ENCODE measurements at places on chromosomes 3 and 15.

GRCh38 chr15:98842192-98842972, 165.2 kb downstream of the PGPEP1L start:
- no peak for DNase-seq

GRCh38 chr3:146496251-146496650, 26.9 kb upstream of the PLSCR2 start:
- no peak for DNase-seq

GRCh38 chr15:99981191-99981647, 248.0 kb upstream of the LYSMD4 start:
- no peak for DNase-seq

DNA sequence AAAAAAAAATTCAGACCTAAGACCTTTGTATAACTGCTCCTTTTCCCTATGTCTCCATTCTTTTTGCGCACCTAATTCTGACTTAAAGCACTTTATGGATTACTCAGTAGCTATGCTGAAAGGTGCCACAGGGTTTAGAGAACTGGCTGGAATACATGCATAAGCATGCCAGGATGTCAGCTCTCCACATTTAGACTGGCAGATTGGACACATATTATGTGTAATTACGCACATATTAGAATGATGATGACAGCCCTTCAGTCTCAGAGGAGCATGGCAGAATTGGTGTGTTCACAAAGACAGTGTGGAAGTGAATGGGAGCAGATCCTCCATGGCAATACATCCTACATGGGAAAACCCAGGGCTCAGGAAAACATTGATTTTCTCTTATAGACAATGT, 108.1 kb upstream of the LSAMP start:
- no peak for DNase-seq

- DNase-seq: no peak
Measured at GRCh38 chr3:15578289-15578867, 23.0 kb downstream of the HACL1 start.

GRCh38 chr15:63030101-63030551, 12.4 kb upstream of the TPM1 start:
- DNase-seq: peak; percentile 62

- peak; percentile 5 for DNase-seq
Measured at GRCh38 chr3:37712918-37713817, 148.5 kb upstream of the CTDSPL start.

GRCh38 chr15:90596943-90597342, 67.2 kb downstream of the CRTC3 start:
- no peak for DNase-seq

DNA sequence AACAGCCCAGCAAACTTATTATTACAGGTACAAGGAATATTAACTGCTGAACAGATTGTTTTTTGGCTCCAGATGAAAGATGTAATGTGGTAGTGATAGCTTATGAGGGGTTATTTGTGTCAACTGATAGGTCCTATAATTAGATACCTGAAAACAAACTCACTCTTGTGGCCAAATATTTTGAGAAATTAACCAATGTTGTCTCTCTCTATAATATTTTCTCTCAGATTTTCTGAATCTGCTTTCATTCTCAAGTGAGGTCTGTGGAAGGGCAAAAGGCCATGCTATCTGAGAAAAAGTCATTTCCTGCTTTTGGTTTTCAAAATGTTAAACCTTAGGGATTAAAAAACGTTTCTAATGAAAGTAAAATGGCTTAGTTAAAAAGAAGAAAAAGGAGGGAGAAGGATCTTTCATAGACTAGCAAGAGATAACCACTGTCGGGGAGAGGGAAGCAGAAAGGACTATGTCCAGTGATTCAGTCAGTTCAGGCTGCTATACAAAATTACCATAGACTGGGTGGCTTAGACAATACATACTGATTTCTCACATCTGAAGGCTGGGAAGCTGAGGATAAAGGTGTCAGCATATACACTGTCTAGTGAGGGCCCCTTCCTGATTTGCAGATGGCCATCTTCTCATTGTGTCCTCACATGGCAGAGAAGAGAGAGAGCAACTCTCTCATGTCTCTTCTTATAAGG, 277.5 kb upstream of the P2RY1 start:
- DNase-seq: no peak

DNA sequence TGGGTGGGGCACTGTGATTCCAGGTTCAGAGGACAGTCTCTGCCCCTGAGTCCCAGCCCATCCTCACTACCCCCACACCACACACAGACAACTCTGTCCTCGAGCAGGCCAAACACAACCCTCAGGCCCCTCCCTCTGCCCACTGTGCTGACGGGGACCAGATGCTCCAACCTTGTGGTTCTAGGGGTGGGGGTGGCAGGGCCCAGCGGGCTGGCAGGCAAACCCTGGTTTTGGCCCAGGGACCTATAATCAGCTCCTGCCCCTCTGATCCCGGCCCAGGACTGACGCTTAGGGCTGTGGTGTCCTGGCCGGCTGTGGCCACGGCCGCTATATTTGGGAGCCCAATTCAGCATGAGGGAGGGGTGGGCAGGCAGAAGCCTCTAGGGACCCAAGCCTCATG, 5.0 kb upstream of the MYL3 start:
- DNase-seq: no peak

DNA sequence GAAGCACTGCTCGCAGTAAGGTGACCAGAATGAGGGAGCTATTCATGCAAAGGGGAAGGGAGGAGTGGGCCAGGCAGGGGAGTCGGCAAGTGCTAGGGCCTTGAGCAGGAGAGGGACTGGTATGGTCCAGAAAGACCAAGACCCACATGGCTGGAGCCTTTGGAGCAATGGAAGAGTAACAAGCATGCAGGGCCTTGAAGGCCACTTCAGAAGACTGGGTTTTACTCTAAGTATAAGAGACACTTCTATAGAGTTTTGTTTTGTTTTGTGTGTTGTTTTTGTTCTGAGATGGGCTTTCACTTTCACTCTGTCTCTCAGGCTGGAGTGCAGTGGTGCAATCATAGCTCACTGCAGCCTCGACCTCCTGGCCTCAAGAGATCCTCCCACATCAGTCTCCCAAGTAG, 42.0 kb downstream of the BFSP2 start:
- DNase-seq: peak; percentile 32

GRCh38 chr3:37217098-37217849, 42.9 kb upstream of the LRRFIP2 start:
- DNase-seq: no peak

GRCh38 chr15:57217778-57218598, 158.3 kb upstream of the CGNL1 start:
- DNase-seq: peak; percentile 51

DNA sequence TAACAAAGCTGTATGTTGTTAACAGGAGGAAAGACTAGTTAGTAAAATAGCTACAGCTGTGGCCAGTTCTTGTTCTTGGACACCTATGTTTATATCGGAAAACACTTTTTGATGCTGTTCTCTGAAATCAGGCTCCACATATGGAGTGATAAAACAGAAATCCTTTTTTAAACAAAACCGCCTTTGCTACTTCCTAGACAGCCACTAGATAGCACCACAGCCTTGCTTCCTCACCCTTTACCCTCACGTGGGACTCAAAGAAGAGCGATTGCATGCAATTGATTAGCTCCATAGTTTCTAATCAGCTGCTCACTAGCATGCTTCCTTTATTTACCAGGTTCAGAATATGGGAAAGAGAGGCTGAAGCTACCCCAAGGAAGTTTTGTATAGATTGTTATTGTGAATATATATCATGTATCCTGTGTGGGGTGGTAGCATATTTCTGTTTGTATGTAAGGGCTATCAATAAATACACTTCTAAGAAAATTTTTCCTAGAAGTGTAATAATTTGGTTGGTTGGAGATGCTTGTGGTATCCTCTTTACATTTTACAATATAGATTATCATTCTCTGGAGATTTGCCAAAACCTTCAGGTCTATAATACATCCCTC, 4.3 kb upstream of the MTFMT start:
- peak; percentile 44 for DNase-seq

DNA sequence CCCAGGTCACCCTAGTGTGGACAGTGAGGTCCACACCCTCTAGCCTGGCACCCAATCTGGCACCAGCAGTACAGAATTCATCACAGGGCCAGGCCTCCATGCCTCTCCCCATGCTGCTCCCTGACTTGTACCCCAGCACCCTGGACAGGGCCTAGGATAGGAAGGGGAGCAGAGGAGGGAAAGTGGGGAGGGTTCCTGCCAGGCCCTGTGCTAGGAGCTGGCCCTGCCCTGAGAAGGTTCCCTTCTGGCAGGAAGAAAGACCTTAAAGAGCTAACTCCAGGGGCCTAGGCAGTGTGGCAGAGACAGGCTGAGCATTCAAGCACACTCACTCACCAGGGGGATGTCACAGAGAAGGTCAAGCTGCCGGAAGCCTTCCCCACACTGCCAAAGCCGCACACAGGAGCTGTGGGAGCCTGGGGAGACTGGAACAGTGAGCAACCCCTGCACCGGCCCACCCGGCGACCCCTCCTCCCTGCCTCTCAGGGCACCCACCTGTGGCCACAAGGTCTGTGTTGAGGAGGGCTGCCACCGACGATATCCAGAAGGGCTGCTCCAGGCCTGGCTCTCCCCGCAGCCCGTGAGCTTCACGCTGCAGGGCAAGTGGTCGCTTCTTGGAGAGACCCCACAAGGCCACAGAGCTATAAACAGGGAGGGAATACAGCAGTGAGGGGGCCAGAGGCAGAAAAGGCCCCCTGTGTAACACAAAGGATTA, 7.4 kb downstream of the RRP9 start:
- no peak for DNase-seq

DNA sequence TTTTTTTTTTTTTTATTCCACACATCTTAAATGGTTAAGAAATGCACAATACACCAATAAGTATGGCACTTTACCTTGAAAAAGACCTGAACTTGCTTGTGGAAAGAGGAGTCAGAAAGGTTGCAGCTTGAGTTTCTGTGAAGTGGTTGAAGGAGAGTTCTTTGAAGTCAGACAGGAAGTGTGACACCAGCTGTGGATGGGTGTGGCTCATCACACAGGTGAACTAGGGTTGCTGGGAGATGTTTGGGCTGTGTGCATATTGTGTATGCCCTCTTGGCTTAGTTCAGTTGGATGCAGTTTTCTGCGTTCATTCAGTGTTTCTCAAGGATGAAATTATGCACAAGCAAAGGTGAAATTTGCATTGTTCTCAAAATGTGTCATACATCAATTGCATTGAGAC, 6.3 kb downstream of the AEN start:
- no peak for DNase-seq

GRCh38 chr15:69797051-69797595, 300.6 kb downstream of the TLE3 start:
- no peak for DNase-seq

DNA sequence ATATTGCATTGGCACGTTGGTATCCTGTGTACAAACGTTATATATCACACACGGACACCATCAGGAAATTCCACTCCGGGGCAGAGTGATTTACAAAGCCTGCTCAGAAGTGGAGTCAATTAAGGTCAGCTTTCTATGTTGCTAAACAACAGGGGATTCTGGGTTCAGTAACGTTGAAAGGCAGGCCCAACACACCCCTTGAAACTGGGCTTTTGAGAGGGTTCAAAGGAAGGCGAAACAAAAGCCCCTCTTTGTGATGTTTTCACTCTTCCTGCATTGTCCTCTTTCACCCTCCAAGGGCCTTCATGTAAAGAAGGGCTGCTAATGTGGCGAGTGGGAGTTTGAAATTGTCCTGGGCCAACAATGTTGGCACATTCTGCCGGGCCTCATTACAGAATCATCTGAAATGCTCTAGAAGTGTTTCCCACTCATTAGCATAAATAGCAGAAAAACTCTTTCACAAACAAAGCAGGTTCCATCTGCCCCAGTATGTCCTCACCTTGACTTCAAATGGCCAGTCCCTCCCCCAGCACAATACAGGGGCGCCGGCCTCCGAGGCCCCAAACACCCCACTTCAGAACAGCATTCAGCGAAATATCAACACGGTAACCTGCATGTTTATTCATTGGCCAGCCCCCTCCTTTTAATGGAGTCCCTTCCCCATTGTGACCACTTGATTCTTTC, 76.4 kb downstream of the HES1 start:
- DNase-seq: peak; percentile 47

DNA sequence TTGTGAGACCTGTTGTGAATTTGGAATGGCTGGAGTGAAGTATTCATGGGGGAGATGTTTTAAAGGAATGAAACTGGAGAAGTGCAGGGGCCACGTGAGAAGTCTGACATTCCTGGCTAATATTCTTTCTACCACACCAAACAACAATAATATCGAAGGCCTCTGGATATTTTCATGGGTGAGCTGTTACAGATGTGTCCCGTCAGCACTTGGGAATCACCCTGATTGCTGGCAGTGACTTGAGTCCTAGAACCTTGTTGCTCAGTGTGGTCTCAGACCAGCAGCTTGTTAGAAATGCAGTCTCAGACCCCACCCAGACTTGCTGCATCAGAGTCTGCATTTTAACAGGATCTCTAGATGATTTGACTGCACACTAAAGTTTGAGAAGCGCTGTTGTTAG, 113.8 kb downstream of the ITPR1 start:
- no peak for DNase-seq

DNA sequence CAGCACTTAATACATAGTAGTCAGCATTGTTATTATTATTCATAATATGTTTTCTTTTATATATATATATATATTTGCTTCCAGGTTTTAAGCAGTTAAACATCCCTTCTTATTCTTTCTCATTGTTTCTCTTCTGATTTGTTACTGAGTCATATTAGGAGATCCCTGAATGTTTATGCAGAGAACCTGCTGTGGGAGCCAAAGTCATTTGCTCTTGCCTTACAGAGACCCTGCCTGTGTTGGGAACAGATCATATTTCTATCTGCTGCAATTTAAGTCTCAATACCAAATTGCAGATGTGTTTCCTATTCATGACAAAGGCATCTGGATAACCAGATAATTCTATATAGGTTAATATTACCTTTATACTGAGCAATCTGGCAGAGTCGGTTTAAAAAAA, 323.0 kb upstream of the UMPS start:
- no peak for DNase-seq

DNA sequence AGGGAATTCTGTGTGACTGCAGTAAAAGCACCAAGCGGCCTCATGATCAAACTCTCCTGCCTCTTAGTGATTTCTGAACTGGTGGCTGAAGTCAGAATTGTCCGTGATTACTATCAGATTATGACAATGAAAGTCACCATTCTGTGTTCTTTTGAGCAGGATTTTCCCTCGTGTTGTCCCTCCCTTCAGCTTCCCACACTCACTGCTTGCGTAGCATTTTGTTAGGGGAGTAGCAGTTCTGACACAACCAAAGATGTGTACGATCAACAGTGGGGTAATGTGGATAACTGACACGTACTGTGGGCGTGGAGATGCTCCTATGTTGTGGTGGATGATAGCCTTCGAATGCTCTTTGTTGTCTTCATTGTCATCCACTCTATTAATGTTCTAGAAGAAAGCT, 67.8 kb upstream of the ICE2 start:
- DNase-seq: no peak

GRCh38 chr3:141945726-141946485, 69.5 kb downstream of the ATP1B3 start:
- no peak for DNase-seq

- no peak for DNase-seq
Measured at GRCh38 chr3:10485380-10485779, 20.0 kb downstream of the ATP2B2 start.

DNA sequence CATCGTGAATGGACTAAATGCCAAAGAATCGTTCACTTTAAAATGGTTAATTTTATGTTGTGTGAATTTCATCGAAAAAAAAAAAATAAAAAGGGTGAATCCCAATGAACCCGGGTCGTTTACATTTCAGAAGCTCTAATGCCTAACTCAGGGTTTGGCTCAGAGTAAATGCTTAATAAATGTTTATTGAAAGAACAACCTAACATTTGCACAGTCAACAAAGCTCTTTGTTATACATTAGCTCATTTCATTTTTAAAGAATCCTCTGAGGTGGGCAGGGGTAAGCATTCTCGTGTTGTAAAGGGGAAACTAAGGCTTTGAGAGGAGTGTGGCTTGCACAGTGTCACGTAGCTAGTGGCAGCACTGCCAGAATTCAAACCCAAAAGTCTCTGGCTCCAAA, 109.5 kb downstream of the RPLP1 start:
- DNase-seq: no peak

GRCh38 chr15:41809526-41810220, 18.2 kb upstream of the JMJD7 start:
- no peak for DNase-seq
